ENCODE measurements at places on chromosomes 16 and 17.

DNA sequence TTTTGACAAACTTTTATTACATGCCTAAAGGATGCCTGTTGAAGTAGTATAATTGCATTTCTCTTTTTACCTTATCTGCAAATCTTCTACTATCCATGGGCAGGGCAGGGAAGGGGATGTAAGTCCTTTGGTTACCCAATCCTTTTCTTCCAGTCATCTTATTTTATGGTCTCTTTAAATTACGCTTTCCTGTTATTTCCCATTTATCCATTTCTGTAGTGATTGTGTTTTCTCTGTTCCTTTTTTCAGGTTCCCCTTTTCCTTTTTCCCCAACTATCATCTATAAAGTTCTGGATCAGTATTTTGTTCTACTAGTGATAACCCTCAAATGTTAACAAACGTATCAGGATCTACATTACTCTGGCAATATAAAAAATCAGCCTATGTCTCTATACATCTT is 3.3 kb upstream of the ABCA9 start:
- no peak for DNase-seq

DNA sequence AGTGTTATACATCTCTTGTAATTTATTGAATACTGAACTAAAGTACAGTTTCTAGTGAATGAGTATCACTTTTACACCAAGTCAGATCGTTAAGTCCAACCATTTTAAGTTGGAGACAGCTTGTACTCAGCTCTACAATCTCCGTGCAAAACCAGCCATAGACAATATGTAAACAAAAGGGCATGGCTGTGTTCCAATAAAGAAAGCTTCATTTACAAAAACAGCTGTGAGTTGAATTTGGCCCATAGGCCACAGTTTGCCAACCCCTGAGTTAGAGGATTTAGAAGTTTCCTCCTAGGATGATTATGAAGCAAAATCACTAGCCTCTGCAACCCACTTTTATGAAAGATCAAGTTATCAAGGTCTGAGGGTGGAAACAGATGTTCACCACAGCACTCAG is 105.7 kb upstream of the RCVRN start:
- no peak for DNase-seq

DNA sequence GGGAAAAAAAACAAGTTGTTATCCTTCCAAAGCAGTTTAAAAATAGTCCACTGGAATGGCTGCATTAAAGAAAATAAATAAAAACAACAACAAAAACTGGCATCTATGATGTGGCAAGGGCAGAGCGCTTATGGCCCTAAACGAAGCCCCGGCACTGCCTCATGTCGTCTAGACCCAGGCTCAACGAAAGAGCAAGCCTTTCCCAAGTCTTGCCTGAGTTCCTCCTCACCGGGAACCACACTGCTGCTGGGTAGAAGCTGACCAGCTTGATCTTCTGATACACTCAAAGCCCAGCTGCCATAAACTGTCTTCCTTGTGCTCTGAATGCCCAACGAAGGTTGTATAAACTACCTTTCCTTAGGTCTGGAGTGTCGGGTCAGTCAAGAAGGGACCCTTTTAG is 37.0 kb downstream of the NDEL1 start:
- DNase-seq = no peak

DNA sequence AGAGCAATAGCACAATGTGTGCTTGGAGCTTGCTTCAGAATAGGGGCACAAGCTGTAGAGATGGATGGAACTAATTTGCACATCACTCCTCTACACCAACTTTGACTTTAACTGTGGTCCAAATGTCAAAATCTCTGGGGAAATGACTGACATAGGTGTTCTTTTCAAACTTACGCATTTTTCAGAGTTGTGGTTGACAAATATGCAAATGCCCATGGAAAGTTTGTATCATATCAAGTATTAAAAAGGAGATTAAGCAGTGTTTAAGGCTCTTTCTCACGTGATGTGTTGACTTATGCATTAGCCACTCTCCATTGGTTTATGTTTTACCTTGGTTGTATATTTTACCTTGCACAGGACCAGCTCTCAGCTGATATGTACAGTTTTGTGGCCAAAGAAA is 77.1 kb downstream of the ELAC2 start:
- DNase-seq = no peak

DNA sequence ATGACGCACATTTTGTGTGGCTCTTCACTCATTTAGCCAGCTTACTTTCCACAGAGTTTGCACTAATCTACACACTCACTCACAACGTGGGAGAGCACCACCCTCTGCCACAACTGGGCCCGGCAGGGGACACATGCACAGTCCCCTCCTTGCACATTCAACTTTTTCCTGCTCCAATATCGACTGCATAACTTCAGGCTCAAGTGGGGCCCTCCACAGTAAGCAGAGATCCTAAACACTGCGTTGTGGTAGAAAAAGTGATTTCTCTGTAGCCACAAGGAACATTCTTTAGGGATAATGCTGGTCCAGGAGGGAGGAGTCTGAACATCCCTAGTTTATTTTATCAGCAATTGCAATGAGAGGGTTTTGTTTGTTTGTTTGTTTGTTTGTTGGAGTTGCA is 40.0 kb downstream of the MRPS23 start:
- no peak for DNase-seq

DNA sequence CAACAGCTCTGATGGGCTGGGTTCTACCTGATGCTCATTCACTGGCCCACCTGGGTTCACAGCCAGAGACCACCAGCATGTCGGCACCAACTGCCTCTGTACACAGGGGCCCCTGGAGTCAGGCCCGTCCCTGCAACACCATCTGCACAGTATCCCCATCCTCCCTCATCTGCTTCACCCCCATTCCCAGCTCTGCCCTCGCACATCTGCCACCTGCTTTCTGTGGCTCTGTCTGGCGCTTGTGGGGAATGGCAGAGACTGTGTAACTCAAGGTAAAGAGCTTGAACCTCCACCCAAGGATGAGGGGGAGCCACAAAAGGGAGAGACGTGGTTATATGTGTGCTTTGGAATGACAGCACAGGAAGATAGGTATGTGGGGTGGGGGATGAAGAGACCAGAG is 27.2 kb downstream of the SMPD3 start:
- no peak for DNase-seq

GRCh38 chr16:5560084-5560483 is 462.5 kb upstream of the EEF2KMT start:
- no peak for DNase-seq

GRCh38 chr17:82767041-82767754 is 15.3 kb downstream of the TBCD start:
- DNase-seq = peak; percentile 71
